ENCODE measurements at places on chromosomes 3 and 15. TPM values are rescaled to one million over a fixed set of nuclear protein-coding genes. Genes with fewer than 3 reads are reported as not detected.
A peak's percentile ranks its signal among the peaks of the same experiment; 100 is the strongest.

DNA sequence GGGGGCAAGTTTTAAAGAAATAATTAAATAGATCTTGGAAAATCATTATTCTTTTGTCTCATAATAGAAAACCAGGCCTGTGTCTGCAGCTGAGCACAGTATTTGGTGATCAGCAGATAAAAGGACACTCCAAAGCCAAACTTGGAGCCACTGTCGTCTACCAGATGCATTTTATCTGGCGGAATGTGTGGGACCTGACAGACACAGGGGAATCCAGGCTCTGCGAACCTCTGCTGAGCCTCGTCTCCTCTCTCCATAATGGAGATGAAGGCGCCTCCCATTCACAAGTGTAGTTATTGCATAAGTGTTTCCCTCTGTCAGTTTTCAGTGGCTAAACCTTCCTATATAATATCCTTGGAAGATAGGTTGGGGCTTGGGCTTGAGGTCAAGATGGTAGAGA, 42.1 kb downstream of the EEFSEC start:
- no peak for DNase-seq

DNA sequence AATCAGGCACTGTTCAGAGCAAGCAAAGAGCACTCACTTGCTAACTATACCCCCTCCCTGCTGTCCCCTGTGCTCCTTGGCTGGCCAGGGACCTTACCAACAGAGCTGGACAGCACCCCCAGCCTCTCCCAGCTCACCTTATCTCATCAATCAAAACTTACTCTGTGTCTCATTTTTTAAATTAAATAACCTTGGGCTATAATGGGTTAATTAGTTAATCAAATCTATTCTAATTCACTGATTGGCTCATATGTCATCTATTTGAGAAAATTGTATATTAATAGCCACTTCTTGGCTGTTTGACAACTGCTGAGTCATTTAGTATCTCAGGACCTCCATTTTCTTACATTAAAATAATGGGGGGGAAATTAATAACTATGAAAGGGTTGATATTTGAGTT, 22.9 kb downstream of the IL5RA start:
- no peak for DNase-seq

GRCh38 chr15:47331829-47332393, 385.4 kb upstream of the SEMA6D start:
- no peak for DNase-seq

DNA sequence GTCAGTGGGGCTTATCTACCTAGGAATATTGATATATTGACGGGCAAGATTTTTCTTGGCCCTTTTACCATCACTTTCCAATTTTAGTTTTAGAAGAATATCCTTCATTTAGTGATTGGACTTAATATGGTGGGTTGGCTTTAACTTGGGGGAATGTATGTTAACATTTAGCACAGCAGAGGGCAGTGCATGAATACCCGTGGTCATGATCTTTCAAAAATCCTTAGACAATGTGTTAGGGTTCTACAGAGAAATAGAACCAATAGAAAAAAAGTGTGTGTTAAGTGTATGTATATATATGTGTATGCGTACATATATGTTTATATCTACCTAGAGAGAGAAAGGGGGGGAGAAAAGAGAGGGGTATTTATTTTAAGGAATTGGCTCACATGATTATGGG, 36.9 kb downstream of the GPR171 start:
- DNase-seq: no peak

DNA sequence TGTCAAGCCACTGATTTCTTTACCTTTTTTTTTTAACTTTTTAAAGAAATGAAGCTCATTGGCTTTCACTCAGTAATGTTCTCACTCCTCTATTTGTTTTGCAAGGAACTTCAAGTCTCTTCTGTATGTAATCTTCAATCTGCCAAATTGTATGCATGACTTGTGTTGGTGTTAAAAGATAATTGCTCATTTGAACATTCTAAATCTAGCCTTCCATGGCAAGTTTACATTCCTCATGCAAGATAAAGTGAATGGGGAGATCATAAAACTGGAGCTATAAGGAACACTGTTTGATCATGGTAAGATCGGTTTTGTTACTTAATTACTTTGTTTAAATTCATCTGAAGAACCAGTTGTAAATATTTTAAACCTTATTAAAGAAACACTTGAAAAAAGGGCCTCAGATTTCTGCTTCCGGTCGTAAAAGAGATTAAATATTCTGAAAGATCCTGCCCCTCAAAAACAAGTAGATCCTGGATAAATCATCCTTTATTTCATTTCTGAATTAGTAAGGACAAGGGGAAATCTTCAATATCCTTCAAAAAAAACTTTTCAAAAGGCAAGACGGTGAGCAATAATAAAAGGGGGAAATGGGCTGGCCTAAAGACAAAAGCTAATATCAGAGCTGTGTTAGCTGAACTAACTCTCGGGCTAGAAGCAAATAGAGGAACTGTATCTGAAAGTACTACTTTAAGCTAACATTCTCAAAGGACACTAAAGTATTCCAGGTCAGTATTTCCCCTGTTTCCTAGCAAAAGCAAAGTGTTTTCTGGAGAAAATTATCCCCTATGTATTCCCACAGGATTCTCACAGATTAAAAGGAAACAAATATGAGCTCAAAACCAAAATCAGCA, 107.0 kb upstream of the ATP11B start:
- DNase-seq: no peak

DNA sequence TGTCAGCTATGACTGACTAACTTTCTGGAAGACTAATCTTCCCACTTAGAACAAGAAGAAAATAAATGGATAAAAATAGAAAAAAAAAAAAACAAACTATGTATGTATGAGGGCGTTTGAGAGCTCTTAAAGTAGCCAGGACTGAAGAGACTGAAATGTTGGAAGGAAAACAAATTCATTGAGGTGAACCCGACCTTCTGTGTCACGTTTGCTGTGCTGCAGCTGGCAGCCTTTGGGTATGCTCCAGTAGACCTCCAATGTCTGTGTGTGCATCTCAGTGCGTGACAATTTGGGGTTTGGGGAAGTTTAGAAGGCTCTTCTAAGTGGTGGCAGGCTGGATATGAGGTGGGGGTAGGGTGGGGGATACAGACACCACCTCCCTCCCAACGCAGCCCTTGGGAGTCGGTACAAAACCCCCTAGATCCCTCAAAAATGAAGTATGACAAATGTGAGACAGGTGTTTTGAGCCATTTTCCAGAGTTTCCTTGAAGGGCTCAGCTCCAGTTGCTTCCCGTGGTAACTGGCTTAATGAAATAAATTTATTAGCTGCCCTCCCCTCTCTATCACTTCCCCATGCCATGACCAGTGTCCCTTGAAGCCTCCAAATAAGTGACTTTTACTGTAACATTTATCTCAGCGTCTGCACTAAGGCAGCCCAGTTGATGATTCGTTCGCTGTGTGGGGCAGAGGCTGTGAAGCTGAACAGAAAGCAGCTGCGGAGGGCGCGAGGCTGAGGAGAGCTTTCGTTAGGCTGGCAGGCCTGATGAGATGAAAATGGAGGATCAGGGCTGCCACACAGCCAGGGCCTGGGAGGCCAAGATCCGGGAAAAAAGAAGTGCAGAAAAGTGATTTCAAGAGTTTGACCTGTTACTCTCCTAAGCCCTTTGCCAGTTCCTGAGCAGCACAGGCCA, 34.9 kb upstream of the GABRB3 start:
- no peak for DNase-seq

GRCh38 chr15:25880411-25880810, 17.3 kb upstream of the ATP10A start:
- DNase-seq: no peak

GRCh38 chr15:45637552-45638033, 2.8 kb downstream of the SQOR start:
- DNase-seq: peak; percentile 91

DNA sequence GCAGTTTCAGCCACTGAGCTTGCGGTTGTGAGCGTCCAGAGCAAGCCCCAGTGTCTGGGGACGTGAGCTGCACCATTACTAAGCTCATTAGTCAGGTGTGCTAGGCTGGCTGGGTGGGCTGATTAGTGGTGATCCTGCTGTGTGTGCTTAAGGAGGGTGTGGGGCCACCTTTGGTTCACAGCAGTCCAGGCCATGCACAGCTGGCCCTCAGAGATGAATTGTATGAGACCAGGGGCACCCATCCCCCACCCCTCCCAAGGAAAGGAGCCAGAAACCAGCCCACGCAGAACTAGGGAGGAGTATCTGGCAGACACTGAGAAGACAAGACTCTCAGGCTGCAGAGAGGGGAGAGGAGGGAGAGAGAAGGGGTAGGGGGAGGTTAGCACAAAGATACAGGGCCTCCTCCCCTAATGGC, 3.8 kb downstream of the TYRO3 start:
- no peak for DNase-seq

GRCh38 chr3:123652342-123652984, 67.6 kb upstream of the HACD2 start:
- peak; percentile 87 for DNase-seq

- no peak for DNase-seq
These were observed 186.9 kb downstream of the PDZRN3 start for GRCh38 chr3:73437828-73438227.

DNA sequence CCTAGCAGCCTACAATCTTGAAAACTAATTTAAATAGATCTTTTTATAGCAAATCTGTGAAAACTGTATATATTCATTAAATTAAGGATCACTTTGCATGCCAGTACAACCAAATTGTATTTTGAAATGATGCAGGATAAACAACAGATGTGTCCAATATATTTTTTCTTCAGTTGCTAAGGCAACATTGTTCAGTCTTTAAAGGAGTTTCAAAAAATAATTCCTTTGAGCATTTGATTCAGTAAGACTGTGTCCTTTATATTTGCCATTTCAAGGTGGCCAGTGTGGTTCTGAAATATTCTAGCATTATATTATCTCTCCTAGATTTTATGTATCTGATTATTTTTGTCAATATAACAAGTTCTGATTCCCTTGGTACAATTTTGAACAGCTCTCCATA, 254.7 kb downstream of the PLOD2 start:
- no peak for DNase-seq

- DNase-seq: no peak
These were observed 372.1 kb downstream of the LPP start for GRCh38 chr3:188526057-188526456.

- DNase-seq: no peak
These were observed 82.9 kb downstream of the FSIP1 start for GRCh38 chr15:39699516-39700374.

GRCh38 chr15:89551550-89551949, 23.7 kb upstream of the TICRR start:
- DNase-seq: peak; percentile 3

- DNase-seq: no peak
These were observed 96.9 kb downstream of the RORA start for GRCh38 chr15:61132211-61132610.

DNA sequence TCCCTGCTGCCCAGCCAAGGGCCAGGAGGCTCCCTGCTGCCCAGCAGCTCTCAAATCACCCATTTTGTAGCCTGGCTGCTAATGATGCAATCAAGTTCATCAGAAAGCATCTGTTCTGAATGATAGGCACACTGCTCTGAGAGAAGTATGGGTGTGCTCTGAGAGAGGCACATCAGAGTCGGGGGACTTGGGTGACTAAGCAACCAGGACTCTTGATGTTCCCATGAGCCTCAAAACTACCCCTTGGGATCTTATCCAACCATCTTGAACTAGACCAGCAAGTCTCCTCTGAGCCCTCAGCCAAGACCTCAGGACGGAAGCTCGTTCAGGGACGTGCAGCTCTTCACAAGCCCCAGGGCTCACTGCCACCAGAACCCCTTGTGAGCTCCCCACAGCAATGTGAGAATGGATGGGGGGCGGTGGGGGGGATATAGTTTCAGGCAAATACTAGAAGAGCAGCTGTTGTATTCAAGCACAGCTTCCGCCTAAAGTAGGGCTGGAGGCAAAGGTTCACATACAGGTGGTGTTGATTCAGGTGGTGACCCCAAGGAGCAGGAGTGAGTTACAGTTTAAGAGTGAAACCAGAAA, 52.2 kb upstream of the HES1 start:
- DNase-seq: no peak

GRCh38 chr3:158801201-158801600, 653 bp upstream of the MFSD1 start:
- DNase-seq: peak; percentile 26

GRCh38 chr3:178067721-178068120, 468.5 kb upstream of the KCNMB2 start:
- no peak for DNase-seq

DNA sequence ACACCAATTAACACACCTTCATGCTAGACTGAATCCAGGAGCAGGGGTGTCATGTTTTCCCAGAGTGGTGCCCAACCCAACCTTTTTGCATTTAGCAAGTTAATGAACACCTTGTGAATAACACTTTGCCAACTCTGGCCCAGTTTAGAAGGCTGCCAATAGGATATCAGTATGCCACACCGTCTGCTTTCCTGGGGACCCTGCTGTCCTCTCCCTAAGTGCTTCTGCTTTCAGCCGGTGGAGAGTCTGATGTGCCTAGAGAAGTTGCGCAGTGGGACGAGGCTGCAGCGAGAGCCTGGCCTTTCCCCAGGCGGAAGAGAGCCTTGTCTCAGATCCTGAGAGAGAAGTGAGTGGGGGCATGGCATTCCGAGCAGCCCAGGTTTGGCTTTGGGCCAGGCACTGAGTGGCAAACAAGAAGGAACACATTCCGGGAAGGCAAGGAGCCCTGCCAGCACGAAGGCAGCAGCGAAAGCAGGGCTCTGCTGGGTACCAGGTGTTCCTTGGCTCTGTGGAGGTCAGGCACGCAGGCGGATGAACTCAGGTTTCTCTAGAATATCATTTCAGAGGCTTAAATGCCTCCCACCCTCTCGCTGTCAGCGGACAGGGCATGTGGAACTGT, 36.9 kb downstream of the SENP8 start:
- peak; percentile 63 for DNase-seq

DNA sequence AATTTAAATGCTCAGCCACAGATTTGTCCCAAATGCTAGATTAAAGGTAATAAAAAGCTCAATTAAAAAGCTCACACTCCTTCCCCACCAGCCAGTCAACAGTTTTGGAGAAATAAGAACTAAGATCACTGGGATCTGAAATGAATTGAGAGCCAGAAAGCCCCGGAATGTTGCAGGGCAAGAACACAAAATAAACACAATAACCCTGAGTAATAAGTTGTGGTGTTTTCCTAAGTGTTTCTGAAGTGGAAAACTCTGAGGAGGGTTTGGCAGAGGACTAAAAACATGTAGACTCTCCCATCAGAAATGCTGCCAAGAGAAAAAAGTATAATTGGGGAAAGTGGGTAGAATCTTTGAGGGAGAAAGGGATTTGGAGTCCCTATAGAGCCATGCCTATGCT, 127.8 kb downstream of the ABI3BP start:
- no peak for DNase-seq

DNA sequence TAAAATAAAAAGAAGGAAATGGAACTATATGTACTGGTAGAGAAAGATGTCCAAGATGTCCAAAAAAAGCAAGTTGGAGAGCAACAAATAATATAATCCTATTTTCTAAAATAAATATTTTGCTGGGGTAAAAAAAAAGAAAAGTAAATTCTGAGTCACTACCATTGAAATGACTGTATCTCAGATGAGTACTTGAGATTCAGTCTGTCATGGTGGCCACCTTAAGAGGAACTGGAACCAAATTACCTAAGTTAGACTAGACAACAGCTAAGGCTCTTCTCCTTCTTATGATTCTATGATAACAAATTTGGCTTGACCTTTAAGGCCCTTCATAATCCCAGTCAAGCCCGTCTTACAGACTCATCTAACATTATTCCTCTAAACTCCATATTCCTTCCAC, 270.6 kb upstream of the HES1 start:
- no peak for DNase-seq

Gene STRIT1
- not detected for total RNA-seq

Gene ALDH1L1
- not detected for total RNA-seq

Gene RPL22L1
- 80.7 TPM for total RNA-seq

Gene TGM4
- total RNA-seq: 0.14 TPM

Gene ITGA11
- 12.9 TPM for total RNA-seq

Gene SAXO2
- 0.17 TPM for total RNA-seq

Gene SOX2
- not detected for total RNA-seq

Gene P2RY1
- total RNA-seq: 0.88 TPM
